ENCODE measurements at places on chromosomes 4 and X.

GRCh38 chrX:103919270-103919637 is 43.2 kb upstream of the TMSB15B start:
- DNase-seq, result peak; percentile 34

DNA sequence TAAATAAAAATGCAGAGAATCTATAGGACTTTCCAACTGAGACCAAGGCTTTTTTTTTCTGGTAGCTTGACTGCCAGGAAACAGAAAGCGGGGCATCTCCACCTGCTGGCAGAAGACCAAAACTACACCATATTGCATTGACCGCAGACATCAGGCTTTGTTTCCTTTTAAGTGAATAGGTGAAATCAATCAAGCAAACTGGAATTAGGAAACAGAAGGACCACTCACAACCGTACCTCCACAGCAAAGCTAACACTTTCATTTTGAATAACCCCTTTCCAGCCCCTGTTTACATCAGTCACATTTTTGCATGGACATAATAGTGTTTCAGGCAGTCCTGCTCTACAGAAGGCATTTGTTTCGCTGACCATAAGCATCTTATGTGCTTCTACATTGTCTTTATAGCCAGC is 218.2 kb downstream of the IDS start:
- DNase-seq, result no peak

- DNase-seq, result no peak
Measured at GRCh38 chr4:88720451-88721428, 23.1 kb upstream of the NAP1L5 start.

DNA sequence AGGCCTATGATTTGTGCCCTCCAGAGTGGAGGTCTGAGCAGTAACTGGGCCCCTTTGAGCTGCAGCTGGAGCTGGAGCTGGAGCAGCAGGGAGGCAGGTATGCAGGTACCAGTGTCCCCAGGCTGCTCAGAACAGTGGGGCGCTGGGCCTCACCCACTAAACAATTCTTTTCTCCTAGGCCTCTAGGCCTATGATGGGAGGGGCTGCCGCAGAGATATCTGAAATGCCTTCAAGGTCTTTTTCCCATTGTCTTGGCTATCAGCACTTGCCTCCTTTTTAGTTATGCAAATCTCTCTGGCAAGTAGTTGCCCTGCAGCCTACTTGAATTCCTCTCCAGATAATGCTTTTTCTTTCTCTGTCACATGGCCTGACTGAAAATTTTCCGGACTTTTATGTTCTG is 79.7 kb upstream of the OTUD4 start:
- no peak for DNase-seq
